ENCODE measurements at places on chromosomes 6 and 20.

DNA sequence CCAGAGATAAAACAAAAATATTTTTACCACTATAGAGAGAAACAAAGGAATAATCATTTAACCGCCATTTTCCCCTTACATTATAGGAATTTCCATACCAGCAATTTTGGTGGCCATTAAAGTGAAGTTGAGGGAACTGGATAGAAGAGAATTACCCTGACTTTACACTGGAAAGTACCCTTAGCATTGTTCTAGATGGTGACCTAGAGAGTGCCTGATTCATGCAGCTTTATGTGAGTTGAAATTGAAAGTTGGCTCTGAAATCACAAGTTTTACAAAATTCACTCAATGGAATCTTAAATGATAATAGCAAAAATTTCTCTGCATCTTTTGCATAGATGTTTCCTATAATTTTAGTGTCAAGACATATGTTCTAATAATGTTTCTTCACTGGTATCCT, 55.7 kb upstream of the PREP start:
- DNase-seq, result no peak

DNA sequence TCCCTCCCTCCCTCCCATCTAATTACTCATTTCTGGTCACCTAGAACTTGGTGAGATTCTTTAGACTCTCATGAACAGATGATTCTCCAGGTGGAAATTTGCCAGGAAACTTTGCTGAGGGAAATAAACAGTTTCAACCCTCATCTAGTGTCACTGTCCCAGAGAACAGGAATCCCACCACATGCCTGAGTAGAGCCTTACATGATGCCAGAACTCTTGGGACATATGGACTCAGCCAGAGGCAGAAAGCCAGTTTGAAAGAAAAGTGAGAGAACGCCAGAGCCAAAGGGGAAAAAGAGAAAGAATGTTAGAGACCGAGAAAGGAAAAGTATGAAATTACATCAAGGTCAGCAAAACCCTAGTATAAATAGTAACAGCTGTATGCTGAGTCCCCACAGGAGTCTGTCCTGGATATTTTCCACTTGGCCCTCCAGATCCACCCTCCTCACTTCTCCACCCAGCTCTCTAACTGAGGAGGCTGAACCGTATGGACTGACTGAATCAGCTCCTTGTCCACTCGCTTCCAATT, 127.5 kb upstream of the COL21A1 start:
- no peak for DNase-seq

GRCh38 chr6:128062882-128063603, 162.2 kb upstream of the THEMIS start:
- no peak for DNase-seq

DNA sequence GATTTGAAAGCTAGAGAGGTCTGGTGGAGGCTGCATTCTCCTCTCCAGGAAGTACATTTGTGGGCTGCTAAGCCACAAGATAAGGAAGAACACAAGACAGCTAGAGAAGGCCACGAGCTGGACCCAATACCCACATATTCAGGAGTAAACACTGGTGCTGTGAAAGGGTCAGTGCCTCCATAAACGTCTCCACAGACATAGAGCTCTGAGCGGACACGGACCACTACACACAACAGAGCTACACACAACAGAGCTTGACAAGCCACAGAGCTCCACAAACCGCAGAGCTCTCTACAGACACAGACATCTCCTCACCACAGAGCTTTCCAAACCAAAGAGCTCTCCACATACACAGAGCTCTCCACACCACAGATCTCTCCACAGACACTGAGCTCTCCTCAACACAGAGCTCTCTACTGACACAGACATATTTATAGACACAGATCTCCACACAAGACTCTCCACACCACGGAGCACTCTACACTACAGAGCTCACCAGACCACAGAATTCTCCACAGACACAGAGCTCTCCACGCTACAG, 51.9 kb downstream of the ERMARD start:
- DNase-seq, result no peak
